ENCODE measurements at places on chromosomes 12 and 14.

DNA sequence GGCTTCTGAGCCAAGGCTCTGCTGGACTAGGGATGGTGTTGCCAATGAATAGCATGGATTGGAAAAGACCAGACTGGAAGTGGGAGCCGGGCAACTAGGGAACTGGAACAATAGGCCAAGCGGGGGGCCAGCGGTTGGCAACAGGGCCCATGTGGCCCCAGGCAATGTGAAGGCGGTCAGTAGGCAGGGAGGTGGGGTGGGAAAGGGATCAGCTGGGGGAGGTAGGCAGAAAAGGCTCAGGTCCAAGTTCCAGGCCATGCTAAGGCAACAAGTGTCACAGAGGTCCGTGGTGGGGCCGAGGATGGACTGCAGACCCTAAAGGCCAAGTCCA is 14.9 kb upstream of the MLXIP start:
- no peak for DNase-seq

- no peak for DNase-seq
Observed at GRCh38 chr14:76497550-76498462, 121.9 kb downstream of the ESRRB start.

- DNase-seq: no peak
Observed at GRCh38 chr14:95198320-95198719, 41.0 kb upstream of the DICER1 start.

GRCh38 chr14:80215081-80215480 is 3.8 kb upstream of the DIO2 start:
- no peak for DNase-seq

GRCh38 chr14:74302152-74302628 is 544 bp downstream of the ABCD4 start:
- no peak for DNase-seq

DNA sequence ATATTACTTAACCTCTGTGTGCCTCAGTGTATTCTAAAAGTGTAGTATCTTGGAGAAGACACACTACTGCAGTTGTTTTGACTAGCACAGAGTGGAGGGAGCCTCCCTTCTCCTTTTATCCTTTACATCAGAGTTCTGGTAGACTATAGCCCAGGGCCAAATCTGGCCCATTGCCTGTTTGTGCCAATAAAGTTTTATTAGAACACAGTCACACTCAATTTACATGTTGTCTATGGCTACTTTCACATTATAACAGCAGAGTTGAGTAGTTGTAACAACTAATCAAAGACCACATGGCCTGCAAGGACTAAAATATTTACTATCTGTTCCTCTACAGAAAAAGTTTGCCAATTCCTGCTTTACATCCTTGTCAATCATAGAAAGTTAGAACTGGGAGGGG is 27.7 kb upstream of the IGF1 start:
- no peak for DNase-seq

DNA sequence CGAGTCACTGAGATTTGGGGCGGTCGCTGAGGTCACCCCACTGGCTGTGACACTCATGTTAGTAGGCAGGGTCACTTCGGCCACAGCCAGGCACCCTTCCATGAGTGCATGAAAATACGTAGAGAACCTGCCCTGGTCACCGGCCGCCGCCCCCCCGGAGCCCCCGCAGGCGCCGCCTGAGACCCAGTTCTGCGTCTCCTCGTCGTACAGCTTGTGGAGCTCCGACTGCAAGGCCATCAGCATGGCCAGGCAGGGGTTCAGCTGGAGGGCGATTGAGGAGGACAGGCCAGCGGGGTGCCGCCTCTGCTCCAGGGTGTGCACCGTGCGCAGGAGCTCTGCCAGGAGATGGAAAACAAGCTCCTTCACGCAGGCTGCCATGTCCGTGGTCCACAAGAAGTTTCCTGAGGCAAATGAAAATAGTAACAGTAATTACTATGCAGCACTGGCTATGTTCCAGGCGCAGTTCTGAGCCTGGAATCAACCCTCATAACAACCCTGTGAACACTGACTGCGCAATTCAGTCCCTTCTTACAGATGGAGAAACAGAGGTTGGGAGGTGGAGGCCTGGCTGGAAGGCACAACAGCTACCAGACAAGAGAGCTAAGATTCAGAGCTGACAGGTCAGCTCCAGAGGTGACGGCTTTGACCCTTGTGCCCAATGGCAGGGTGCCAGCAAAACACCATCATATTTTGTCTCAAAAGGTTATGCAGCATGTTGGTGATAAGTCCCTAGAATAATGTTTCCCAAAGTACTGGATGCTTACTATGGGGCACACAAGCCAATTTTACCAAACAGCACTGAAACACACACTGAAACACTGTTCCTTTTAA is 59.9 kb downstream of the TRAFD1 start:
- DNase-seq: no peak

- no peak for DNase-seq
Observed at GRCh38 chr14:105097794-105098127, 32.5 kb upstream of the GPR132 start.

GRCh38 chr12:107513184-107513583 is 172.4 kb upstream of the PWP1 start:
- no peak for DNase-seq

DNA sequence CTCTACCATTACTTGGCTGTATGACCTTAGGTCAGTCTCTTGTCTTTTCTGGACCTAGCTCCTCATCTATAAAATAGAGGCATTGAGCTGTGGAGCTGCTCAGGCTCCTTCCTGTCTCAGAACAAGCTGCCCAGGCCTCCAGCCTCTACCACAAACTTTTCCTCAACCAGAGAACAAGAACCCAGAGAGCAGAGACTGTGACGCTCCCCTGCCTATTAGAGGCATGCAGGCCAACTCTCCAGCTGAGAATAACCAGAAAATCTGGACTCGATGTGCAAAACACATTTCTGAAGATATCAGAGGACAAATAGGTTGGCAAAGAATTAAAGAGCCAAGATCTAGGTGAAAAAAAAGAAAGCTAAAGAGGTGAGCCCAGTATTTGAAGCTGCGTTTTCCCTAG is 17.8 kb upstream of the PNMA1 start:
- no peak for DNase-seq

DNA sequence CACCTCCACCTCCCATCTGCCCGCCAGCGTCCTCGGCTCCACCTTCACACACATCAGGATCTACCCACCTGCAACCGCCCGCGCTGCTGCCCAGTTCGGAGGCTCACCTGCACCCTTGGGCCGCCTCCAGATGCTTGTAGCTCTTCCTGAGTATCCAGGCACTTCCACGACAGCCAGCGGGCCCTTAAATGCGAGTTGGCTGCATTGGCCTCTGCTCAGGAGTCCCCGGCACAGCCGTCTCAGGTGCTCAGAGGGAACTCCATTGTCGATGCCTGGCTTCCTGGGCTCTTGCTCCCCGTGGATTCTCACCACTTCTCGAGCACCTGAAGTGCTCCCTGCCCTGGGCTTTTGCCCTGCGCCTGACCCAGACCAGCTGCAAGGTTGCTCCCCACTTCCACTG is 21.9 kb upstream of the CDCA4 start:
- no peak for DNase-seq

- DNase-seq: no peak
Observed at GRCh38 chr12:54053751-54054741, at the start of gene HOXC4. TSS of gene HOXC4 (plus strand) at chr12:54053835. CDS start at chr12:54053923, 88 bp downstream.

DNA sequence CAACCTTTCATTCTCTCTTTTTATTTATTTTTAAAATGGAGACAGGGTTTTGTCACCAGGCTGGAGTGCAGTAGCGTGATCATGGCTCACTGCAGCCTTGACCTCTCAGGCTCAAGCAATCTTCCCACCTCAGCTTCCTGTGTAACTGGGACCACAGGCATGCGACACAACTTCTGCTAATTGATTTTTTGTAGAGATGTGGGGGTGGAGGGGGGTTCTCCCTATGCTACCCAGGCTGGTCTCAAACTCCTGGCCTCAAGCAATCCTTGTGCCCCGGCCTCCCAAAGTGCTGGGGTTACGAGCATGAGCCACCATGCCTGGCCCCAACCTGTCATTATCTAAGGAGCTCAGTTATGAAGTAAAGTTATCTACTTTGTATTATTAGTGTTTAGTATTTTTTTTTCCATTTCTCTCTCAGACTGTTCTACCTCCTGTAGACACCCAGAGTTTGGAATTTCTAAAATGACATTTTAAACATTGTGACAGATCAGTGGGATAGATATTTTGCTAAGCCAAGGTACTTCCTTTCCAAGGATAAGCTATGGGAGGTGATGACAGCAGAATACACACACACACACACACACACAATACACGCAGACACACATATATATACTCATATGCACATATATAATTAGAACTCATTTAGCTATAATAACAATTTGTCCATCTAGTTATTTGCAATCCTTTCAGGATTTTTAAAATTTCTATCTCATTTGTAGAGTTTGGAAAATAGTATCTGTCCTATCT is 2.1 kb upstream of the USP44 start:
- DNase-seq: no peak

DNA sequence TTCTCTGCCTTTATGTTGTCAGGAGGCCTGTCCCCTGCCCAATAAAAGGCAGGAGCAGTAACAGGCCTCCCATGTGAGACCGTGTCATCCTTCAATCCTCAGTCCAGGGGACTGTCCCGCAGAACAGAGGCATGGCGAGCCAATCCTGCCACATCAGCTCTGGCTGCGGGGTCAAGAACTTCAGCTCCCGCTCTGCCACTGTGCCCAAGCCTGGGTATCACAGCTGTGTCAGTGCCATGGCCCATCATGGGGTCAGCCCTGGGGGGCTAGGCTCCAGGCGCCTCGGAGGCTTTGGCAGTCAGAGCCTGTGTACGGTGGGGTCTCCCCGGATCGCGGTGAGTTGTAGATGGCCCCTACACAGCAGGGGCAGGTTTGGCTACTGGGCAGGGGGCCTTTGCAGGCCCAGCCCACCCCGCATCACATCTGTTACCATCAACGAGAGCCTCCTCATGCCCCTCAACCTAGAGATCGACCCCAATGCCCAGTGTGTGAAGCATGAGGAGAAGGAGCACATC is 19.9 kb upstream of the KRT83 start:
- no peak for DNase-seq

- DNase-seq: peak; percentile 14
Observed at GRCh38 chr12:62256408-62257096, 3.7 kb upstream of the USP15 start.

DNA sequence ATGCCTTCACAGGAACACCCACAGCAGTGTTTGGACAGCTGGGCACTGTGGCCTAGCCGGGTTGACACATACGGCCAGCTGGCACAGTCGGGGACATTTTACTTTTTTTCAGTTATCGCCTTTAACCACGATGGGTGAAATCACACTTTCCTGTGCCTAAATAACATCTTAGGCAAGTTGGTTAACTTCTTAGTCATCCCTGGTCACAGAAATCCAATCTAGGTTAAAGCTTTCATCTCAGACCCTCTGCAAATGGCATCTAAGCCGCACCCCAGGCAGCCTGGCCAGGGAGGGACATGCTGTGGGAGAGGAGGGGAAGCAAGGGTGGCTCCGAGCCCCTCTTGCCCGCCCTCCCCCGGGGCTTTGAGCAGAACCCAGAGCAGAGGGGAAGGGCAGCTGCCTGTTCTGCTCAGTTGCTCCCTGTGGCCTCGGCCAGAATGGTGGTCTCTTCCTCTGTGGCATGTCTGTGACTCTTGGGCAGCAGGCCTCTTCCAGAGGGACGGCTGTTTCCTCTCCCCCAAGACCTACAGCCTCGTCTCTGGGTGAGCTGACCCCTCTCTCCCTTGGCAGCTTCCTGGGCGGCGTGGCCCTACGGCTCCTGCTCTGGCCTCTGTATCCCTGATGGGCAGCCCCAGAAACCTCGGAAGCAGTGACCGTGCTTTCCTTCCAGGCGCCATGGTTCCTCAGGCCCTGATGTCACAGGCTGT is 85.4 kb upstream of the DYNC1H1 start:
- DNase-seq: no peak

DNA sequence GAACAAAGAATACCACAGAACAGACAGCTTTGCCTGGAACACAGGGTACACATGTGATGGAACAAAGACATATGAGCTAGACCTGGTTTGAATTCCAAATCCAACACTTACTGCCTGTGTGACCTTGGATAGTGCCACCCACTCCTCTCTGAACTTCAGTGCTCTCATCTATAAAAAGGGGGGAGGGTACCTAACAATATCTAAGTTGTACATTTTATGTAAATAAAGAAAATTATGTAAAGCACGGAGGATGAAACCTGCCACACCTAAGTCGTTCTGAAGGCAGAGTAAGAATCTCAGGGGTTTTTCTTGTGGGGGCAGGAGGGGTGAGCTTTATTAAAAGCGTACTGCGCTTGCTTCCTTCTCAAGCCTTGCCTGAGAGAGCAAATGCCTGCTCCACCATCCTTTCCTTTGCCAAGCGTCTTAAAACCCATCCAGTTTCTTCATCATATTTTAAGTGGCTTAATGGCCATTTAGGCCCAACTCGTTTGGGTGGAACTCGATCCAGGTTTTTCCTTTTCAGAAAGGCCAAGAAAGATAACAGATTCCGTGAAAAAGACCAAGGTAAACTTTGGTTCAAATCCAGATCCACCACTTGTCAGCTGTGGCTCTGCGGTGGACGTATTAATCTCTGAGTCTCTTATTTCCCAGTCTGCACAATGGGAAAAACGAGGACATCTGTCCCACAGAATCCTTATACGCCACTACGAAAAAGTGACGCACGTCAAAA is 946 bp downstream of the DDX24 start:
- DNase-seq: no peak

DNA sequence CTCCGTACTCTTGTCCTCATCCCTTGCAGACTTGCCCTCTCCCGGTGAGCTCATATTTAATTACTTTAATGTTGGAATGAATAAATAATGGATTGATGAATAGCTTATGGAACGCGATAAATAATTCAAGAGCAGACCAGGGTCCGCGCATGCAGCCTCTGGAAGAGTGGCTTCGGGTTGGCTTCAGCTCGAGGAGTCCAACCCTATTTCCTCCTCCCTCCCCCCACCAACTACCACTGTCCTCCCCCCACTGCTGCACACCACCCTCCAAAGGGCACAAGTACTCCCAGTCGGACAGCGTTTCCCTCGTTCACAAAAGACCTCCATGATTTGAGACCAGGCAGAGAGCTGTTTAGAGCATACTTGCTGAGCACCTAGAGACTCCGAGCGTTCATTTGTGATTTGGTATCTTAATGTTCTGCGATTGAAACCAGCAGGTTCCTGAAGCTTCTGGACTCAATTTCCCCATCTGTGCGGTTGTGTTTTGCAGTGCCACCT is 647 bp upstream of the SIX1 start:
- no peak for DNase-seq

DNA sequence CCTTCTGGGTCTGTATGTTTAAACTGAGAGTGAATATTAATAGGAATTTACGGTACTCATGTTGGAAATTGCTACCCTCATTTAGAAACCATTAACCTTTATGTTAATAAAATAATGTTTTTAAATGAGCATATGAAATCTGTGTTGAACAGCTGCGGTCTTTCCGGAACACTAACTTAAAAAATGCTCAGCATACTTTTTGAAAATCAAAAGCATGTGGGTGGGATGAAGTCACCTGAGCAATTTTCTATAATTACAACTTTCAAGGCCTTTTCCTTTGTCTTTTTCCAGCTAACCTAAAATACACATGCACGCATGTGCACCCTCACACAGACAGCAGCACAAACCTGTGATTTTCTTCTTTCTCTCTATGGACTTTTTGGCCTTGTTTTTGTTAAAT is 39.8 kb downstream of the BORCS5 start:
- DNase-seq: no peak

GRCh38 chr12:88509347-88509746 is 70.9 kb downstream of the KITLG start:
- no peak for DNase-seq

All from activated CD8-positive, alpha-beta memory T cell treated with anti-CD3 and anti-CD28 coated beads for 1 hour (primary cell).